ENCODE measurements at places on chromosomes 11 and 22.

DNA sequence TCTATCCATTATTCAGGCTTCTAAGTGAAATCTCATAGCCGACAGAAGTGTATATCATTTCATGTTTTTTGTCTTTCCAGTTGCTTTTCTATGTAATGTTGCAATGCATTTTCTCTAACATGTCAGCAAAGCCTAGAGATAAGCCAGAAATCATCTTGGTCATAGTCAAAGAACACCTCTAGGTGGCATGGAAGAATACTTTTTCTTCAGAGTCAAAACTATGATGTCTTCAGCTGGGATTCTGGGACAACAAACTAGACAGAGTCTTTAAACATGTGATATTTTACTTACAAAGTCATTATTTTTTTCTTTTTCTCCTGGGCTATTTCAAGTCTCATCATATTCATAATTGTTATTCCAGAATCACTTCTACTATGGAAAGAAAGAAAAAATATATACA is 4.4 kb downstream of the GAS2 start:
- no peak for DNase-seq

DNA sequence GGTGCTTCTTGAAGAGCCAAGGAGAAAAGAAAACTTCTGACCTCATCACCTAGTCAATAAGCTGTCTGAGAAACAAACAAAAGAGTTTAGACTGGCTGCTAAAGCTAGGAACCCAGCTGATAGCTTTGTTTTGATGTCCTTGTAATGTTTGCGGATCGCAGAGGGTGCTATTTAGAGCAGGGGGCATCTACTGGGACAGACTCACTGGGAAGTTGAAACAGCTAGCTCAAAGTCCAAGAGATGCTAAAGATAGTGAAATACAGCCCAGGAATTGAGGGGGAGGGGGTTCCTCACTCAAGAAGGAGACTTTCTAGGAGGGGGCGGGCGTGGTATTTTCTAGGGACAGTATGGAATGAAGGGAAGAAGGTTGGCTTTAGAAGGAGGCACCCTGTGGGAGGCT is 18.9 kb downstream of the ZBTB16 start:
- no peak for DNase-seq

GRCh38 chr11:126431401-126432064 is 76.0 kb downstream of the ST3GAL4 start:
- DNase-seq, result no peak

- DNase-seq, result no peak
These were observed 703.7 kb downstream of the DLG2 start for GRCh38 chr11:84923489-84923888.

DNA sequence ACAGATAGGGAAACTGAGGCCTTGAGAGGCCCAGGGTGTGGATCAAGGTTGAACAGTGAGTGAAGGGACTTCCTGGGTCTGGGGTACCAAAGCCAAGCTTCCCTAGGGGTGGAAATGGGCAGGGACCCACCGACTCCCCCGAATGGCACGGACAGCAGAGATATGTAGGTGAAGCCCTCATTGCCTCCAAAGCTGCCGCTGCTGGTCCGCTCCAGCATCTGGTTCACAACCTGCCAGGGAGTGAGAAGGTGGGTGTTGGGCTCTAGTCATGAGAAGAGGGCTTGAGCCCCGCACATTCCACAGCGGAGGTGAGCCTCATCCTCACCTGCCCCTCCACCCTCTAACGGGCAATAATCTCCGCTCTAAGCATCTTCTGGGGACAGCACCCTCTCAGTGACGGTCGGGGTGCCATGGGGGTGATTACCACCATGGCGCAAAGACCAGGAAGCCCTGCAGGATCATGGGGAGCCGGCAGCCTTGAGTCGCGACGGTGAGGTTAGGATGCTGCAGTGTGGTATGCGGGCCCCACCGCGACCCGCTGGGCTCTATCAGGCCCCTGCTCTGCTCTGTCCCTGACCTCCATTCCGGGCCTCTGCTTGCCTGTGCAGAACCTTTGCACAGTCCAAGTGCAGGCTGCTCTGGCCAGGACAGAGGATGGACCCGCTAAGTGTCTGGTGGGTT is 10.8 kb downstream of the ALDH3B2 start:
- DNase-seq, result no peak

DNA sequence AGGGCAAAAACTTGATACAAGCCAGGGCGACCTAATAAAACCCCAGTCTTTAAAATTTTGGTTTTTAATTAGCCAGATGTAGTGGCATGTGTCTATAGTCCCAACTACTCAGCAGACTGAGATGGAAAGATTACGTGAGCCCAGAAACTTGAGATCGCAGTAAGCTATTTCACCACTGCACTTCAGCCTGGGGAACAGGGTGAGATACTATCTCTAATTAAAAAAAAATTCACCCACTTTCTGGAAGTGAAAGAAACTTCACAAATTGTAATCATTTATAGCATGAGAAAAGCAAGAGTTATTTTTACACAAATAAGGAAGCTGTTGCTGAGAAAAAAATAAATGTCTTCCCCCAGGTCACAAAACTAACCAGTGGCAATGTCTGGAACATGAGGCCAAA is 882 bp upstream of the GLYATL2 start:
- DNase-seq, result no peak

- DNase-seq, result no peak
These were observed 9.9 kb downstream of the PRSS23 start for GRCh38 chr11:86810288-86810687.

All from activated T-cell treated with anti-CD3 and anti-CD28 coated beads, Interleukin-2, amount 50 U/mL, for 1 hour (primary cell).